ENCODE measurements at places on chromosomes 6 and 20.

DNA sequence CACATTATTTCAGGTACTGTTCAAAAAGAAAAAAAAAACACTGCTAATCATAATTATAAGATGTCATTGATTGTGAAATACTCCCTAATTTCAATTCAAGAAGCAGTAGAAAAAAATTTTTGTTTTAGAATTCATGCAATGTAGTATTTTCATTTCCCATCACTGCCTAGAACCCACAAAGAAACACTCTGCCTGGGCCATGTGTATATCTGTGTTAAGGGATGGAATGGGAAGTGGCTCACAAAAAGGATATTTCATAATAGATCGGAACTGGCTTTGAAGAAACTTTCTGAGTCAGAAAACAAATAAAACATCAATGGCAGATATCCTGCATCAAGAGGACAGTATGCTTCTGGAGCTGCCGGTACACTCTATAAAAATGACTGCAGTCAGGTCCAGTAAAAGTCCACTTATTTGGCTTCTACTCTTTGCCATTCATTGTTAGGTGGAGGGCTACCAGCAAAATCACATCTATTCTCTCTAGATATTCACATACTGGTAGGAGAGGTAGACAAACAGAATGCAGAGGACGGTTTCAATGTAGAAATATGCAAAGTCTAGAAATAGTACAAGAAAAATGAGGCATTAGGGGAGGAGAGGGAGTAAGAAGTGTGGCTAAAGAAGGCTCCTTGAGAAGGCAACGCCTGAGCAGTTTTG, 135.0 kb upstream of the TNFAIP3 start:
- DNase-seq = no peak

- no peak for DNase-seq
Observed at GRCh38 chr6:106119546-106119945, 33.4 kb downstream of the PRDM1 start.

GRCh38 chr20:9280666-9281065, 211.8 kb downstream of the PLCB4 start:
- no peak for DNase-seq

DNA sequence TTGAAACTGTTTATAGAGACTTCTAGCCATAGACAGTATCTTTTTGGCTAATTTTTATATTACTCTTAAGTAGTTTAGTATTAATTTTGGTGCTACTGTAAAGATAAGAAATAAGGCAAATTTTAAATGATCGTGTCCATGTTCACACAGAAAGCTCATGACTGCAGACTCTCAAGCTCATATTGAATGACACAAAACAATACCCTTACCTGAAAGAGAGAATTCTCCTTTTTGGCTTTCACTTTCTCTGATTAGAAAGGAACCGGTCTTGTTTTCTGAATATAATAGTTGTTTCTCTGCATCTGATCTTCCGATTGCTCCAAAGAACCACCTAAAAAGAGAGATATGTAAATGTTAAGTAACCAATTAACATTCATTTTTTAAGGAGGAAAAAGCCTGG, 57.0 kb downstream of the FRK start:
- no peak for DNase-seq

DNA sequence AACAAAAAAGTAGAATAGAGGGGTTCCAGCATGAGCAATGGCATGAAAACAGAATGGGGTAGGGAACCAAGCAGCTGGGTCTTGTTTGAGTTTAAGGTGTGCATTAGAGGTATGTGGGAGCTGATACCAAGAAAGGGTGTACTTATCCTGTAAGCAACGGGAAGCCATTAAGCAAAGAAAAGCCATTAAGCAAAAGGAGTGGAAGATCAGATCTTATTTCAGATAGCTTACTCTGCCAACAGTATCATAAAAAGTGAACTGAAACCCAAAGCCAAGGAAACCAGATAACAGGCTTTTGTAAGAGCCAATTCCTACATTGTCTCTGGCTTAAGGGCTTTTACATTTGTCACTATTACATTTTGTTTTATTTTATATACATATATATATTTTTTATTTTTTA, 21.3 kb upstream of the BEND6 start:
- DNase-seq = no peak

DNA sequence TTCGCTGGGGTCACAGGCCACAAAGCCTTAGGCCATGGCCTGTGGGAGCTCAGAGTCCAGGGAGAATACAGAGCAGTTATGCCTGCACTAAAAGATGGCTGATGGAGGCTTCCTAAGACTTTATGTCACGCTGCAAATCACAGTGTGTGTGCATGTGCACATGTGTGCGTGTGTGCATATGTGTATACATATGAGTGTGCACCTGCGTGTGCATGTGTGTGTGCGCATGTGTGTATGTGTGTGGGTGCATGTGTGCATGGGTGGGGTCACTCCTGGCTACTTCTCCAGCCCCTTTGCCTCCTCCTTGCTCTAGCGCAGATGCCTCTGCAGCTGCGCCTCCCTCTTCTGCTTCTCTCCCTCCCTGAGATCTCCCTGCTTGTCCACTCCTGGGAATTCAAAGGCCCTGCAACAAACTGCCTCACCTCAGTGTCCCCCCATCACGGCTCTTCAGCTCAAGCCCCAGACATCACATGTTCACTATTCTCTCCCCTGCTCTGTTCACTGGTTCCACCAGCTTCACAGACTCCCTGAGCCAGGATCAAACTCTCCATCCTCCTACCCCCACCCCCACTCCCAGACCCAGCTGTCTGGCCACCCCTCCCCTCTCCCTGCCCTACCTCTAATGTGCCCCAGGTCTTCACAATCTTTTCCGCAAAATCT, 84.4 kb upstream of the NNAT start:
- DNase-seq = no peak

- no peak for DNase-seq
Observed at GRCh38 chr6:29941471-29941870, 861 bp upstream of the HLA-A start.

GRCh38 chr20:37697314-37697713, 3.5 kb downstream of the CTNNBL1 start:
- DNase-seq = peak; percentile 27

GRCh38 chr6:93886416-93886815, 467.1 kb upstream of the EPHA7 start:
- DNase-seq = no peak

- DNase-seq = no peak
Observed at GRCh38 chr20:40688129-40689099, 622 bp downstream of the MAFB start.

- DNase-seq = no peak
Observed at GRCh38 chr6:38499529-38500096, 140.1 kb downstream of the BTBD9 start.
